ENCODE measurements at places on chromosomes 7 and 10.

GRCh38 chr7:90736968-90737939 lies 141.1 kb downstream of the CDK14 start:
- DNase-seq = no peak

- peak; percentile 80 for DNase-seq
Observed at GRCh38 chr10:32149252-32149955, 93.2 kb upstream of the KIF5B start.

- DNase-seq = peak; percentile 85
Observed at GRCh38 chr10:100364735-100365391, 17.8 kb downstream of the SCD start.

DNA sequence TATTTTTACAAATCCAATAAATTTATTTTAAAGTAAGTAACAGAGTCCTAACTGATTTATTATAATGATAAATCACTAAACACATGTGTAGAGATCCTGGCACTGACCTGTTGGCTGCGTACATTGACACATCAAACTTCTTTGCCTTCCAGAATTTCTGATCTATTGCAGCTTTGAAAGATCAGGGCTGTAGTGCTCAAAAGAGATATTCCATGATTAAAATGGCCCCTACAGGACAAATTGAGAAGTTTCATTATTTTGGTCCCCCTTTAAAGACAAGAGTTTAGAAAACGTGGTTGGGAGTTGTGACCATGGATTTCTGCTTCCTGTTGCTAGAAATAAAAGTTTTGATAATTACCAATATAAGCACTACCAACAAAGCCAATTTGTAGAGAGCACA lies 87.7 kb upstream of the PDK4 start:
- peak; percentile 19 for DNase-seq

DNA sequence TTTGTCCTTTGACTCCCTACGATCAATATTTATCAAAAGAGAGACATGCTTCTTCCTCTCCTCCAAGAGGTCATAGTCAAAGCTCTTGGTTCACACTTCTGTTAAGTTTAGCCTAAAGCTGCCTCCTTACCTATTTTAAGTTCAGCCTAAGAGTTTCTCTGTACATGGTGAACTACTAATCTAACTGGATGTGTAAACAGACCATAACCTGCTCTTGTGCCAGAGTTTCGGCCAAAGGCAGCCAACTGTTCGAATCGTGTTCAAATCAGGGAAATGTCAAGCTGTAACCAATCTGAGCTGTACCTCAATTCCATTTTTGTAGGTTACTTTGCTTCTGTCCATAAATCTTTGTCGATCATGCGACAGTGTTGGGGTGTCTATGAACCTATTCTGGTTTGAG lies 414.8 kb downstream of the PHTF2 start:
- DNase-seq = no peak

GRCh38 chr7:117508676-117509075 lies 28.9 kb downstream of the CFTR start:
- no peak for DNase-seq

DNA sequence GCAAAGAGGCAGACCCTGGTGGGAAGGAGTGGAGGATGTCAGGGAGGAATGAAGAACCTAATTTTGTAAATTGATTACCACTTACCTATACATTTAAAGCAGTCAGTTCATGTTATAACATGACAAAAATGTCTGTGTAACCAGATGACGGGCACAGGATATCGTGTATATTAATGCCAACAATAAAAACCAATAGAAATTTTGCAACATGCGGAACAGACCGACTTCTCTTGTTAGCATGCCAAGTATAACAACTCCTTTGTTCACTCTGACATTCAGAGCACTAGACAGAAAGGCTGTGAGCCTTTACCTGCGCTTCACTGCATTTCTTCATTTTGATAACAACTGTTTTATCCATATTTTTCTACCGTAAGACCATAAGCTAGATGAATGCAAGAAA lies 29.9 kb downstream of the CDK6 start:
- no peak for DNase-seq

DNA sequence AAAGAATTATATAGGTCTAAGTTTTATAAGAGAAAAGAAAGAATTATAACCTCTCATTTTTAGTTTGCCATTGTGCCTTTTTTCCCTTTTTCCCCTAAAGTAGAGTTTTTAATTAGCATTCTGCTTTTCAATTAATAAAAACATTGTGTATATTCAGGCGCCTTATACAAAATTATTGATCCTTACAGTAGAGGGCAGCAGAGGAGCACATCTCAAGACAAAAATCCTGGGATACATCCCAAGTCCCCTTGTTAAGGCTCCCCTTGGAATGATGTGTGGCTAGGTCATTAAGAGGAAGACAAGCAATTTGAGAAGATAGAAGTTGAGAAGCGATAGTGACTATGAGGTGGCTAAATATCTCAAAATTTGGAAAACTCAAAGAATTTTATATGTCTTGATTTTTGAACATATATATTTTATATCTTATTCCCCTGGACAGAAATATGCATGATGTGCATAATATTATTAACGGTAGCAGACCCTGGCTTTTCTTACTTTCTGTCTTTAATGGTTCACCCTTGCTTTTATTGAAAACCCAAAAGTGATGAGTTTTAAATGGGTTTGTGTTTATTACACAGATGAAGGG lies 19.1 kb upstream of the TPK1 start:
- DNase-seq = peak; percentile 8

DNA sequence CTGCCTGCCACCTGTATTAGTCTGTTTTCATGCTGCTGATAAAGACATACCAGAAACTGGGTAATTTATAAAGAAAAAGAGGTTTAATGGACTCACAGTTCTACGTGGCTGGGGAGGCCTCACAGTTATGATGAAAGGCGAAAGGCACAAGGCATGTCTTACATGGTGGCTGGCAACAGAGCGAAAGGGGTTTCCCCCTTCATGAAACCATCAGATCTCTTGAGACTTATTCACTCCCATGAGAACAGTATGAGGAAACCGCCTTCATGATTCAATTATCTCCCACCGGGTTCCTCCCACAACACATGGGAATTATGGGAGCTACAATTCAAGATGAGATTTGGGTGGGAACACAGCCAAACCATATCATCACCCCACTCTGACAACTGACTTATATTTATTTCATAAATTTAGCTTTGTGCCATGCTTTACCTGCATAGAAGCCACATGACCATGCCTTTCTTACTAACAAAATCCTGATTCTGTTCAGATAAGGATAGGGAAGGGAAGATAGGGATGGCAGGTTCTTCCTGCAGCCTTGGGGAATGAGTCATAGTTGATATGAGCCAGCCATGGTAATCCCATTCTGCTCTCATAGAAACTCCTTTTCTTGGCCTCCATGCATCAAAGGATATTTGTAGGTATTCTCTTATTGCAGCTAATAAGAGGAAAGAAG lies 191.3 kb upstream of the AGK start:
- DNase-seq = peak; percentile 38

- DNase-seq = no peak
Observed at GRCh38 chr7:93461350-93461749, 113.2 kb downstream of the CALCR start.

DNA sequence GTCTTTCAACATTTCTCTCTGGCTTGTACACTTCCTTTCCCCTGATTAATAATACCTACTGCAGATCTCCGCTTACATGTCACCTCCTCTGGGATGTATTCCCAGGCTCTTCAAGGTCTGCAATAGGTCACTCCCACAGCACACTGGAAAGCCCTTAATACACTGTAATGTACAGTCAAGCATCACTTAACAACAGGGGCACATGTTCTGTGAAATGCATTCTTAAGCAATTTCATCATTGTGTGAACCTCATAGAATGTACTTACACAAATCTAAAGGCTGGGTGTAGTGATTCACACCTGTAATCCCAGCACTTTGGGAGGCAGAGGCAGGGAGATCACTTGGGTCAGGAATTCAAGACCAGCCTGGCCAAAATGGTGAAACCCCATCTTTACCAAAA lies 1.9 kb downstream of the COX15 start:
- DNase-seq = peak; percentile 42

GRCh38 chr7:44257213-44257612 lies 56.4 kb downstream of the YKT6 start:
- no peak for DNase-seq

GRCh38 chr10:33186150-33186549 lies 148.3 kb downstream of the NRP1 start:
- no peak for DNase-seq

DNA sequence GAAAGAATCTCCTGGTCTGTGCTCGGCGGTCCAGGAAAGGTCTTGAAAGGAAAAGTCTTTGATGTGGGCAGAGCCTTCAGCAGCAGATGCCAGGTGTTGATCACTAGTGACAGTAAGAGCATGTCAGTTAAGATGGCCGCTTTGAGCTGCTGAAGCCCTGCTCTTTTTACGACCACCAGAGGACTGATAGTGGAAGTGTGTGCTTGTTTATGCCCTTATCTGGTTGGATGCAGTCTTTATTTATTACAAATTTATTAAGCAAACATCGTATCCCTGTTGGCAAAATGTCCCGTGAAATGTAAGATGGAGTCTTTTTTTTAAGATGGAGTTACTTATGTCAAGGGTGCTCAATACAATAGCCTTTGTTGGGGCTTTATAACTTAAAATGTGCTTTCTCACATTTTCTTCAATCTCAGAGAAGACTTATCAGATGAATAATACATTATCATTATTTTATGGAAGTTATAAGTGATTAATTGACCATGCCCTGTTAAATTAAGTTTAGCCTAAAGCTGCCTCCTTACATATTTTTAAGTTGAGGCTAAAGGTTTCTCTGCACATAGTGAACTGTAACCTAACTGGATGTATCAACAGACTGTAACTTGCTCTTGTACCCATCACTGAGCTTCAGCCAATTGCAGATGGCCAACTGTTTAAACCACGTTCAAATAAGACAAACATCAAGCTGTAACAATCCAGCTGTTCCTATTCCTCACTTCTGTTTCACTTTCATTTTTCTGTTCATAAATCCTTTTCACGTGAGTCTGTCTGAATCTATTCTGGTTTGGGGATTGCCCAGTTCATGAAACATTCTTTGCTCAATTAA lies 97.4 kb upstream of the PIK3CG start:
- DNase-seq = peak; percentile 54

- no peak for DNase-seq
Observed at GRCh38 chr10:33715303-33715975, 381.0 kb upstream of the NRP1 start.

GRCh38 chr7:100949227-100949932 lies at the start of gene MUC3A:
Gene MUC3A, plus strand, starts transcription at chr7:100949534. Its CDS starts 91 bp downstream, at chr7:100949625.
- DNase-seq = no peak

DNA sequence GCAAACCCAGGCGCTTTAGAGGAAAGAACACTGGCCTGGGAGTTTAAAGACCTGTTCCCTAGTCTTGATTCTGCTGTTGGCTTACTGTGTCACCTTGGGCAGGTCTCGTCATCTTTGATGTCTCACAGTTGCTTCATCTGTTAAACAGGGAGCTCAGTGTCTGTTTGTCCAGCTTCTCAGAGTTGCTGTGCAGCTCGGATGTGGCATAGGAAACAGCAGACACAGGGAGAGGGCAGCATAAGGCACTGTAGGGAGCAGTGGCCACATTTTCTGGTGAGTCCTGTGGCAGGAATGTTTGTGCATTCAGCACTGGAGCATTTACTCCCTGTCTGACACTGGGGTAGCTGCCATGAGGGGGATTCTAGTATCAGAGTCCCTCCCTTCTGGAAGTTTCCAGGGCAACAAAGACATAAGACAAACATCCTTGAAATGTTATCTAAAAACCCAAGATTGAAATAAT lies 2.0 kb downstream of the REPIN1 start:
- peak; percentile 51 for DNase-seq

GRCh38 chr7:113636727-113637421 lies 281.9 kb downstream of the PPP1R3A start:
- peak; percentile 20 for DNase-seq

DNA sequence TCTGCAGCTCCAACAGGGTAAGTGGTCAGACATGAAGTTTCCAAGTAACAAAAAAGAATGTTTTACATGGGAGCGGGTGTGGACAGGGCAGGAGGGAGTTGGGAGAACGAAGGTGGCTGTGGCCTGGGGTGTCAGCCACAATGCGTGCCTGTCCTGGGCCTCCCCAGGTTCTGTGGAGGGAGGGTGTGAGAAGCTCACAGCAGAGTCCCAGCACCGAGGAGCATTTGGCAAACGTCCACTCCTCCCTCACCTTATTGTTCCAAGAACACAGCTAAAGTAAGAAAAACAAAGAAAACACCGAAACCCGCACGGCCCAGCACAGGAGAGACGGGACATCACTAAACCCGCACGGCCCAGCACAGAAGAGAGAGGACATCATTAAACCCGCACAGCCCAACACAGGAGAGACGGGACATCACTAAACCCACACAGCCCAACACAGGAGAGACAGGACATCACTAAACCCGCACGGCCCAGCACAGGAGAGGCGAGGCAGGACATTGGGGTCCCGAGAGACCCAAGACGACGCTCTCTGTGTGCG lies 226.4 kb downstream of the MAD1L1 start:
- DNase-seq = no peak

DNA sequence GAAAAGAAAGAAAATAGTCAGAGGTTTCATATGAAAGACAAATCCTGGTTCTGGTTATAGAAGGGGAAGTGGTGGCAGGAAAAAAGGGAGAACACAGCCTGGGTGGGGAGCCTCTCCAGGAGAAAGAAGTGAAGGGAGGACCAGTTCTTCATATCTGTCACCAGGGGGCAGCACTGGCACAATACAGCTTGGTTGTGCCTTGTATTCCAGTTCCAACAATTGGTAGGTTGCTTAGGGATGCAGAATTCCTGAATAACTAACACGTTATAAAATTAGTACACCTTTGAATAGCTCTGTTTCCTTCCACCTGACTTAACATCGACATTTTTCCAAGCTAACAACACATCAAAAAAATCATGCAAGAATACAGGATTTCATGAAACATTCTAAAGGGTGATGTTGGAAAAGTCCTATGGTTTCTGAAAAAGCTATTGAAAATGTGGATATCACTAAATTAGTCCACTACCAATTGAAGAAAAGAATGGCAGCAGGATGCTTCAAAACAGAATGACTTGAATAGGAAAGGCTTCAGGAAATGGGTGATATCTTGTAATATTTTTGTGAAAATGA lies 52.9 kb downstream of the CYP26A1 start:
- no peak for DNase-seq

DNA sequence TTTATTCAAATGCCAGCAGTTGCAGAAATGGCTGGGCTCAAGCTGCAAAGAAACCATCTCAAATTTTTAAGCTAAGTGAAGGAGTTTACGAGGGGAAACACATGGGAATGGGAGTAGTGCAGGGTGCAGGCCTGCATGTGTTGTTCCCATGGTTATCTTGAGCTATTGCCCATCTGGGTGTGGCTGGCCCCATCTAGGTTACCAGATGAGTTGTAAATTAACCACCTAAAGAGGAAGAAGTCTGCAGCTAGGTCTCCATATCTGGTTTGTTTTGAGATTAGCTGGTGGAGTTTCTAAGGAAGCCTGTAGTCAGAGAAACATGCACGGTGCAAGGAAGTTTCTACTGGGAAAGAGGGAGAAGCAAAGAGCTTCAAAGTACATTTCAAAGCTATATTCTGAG lies 23.3 kb upstream of the STEAP2 start:
- DNase-seq = no peak

DNA sequence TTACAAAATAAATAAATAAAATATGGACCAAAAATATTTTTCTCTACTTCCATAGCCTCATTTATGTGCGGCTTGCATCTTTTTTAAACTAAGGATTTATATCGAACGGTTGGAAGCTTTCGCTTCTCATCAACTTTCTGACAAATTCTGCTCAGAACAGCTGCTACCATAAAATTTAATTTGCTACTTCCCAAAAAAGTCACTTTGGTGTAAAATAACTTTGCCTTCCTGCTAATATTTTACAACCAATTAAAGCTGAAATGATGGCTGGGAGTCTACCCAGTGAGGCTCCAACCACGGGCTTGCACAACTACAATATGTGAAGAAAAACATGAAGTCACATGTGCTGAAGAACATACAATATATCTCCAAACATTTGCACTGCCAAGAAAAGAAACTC lies 253.1 kb upstream of the NEBL start:
- no peak for DNase-seq

- DNase-seq = no peak
Observed at GRCh38 chr7:3106361-3106826, 62.7 kb upstream of the CARD11 start.
